NCI-H1417 treated with DMSO at 0.1 percent for 48 hours (cell line): ENCODE measurements at places on chromosomes 7 and 10.

DNA sequence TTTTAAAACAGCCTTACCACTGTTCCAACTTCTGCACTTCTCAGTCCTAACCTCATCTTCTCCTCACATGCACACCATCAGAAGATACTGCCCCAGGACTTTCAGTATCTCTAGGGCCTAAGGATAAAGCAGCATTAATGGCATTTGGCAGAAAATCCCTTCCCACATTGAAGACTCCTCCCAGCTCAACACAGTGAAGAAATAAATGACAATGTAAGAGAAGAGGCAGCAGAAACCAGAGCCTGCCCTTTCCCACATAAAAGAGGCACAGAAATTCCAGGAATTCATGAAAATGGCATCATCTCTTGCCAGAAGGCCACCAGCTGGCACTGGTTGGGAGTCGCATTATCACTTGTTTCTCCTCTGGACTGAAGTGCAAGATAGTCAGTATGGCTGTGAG, 3.7 kb downstream of the GCC1 start:
- no peak for DNase-seq

DNA sequence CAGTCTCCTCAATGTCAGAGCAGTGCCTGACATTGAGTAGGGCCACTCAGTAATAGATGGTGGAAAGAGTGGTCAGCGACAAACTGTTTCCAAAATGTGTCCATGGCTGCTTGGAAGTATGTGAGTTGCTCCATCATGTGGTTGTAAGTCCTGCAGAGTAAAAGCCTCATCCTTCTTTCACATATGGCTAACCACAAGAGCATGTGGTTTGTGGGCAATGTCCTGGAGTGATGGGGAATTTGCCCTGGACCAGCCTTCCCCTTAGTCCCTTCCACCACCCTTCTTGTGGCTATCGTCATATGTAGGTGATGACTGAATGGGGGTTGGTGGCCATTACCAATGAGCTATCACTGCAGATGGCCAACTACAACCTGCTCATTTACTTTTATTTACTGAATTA, 33.0 kb upstream of the PLXNA4 start:
- DNase-seq, result no peak

DNA sequence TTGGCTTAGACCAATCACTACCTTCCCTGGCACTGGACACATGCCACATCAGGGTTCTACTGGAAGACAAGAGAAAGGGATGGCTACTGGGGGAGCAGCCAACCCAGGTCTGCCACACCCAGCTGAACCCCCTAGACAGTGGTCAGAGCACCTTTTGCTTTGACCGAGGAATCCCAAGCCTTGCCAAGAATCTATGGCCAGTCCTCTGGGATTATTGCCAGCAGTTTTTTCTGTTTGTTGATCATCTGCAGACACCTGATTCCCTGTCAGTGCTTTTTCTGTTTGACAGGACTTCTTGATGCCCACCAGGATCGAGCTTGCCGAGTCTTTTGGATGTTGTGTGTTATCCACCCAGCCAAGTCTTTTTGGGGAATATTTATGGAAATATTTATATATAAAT, 476.2 kb upstream of the GALNT17 start:
- DNase-seq, result no peak

GRCh38 chr10:119116326-119116951, 12.5 kb downstream of the DENND10 start:
- DNase-seq, result no peak

GRCh38 chr10:71838264-71839211, 12.5 kb downstream of the PSAP start:
- DNase-seq, result no peak

DNA sequence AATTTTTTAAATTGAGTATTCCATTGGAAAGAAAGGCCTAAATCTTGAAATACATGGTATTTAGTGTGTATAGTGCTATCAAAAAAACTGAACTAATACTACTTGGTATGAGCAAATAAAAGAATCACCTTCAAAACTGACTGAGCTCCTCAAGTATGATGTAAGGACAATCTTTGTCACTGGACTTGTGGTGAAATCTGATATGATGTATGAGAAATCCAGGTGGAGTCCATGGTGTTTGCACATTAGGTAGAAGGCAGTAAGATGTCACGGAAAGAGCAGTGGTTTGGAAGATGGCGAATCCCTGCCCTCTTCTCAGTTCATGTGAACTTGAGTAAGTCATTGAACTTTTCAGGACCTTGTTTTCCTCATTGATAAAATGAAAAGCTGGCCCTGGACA, 62.1 kb upstream of the COL1A2 start:
- no peak for DNase-seq

GRCh38 chr7:134371536-134371935, 54.8 kb upstream of the SLC35B4 start:
- DNase-seq, result no peak

DNA sequence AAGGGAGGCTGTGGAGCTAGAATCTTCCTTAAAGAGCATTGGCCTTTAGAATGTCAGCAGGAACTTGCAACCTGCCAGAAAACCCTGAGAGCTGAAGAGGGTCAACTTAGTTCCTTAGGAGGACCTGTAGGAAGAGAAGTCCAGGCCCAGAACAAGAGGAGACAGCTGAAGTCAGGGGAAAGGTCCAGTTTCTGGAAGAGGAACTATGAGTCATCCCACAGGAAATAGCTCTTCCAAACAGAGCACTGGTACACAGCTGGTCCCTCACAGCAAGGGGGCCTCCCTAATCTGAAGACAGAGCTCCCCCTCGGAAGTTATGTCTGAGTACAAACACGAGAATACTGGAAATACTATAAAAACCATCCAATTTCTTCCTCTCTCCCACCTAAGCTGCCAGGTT, 98.9 kb downstream of the HERPUD2 start:
- DNase-seq, result no peak

GRCh38 chr10:71632200-71632820, 87.3 kb downstream of the C10orf105 start:
- no peak for DNase-seq

DNA sequence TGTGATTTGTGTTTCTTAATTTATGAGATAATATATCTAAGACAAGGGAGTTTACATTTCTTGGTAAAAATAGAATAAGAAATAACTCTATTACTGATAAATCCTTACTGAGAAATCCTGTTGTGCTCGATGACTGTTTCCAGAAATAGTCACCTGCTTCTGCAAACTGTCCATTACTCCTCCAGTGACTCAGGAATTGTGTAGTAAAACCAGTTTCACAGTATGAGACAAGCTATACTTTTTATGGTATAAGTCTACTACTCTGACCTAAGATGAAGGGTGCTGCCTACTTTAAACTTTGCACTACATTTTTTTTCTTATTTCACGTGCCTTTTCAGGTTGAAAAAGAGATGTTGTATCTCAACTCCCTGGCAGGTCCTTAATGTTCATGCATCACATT, 6.8 kb upstream of the ANKRD22 start:
- no peak for DNase-seq

- DNase-seq, result no peak
Measured at GRCh38 chr10:114973306-114973705, 35.3 kb downstream of the TRUB1 start.

DNA sequence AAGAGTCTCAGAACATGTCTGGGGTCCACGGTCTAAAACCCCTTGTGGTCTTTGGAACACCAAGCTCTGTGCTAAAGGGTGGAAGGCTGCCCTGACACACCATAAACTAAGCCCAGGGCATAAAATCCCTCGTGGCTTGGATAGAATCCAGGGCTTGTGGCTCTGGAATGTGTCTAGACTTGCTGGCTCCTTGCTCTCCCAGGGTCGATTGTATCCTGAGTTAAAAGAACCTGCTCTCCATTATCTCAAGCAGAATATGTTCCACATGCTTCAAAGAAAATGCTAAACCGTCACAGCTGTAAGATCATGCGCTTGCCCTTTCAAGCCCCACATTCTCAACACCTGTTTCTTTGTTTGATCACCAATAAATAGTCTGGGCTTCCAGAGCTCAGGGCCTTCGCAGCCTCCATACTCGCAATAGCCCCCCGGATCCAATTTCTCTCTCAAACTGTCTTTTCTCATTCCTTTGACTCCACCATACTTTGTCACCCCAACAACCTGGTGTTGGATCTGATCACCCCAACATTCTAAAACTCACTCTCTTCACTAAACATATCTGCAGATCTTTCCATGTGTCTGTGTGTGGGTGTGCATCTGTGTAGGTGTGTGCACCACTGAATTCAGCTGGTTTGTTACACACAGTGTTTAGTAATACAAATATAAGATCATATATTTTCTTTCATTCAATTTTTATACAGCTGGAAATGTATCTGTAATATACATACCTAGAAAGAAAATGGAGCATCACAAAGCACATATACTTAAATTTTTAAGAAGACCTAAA, 238.5 kb downstream of the ZMYND11 start:
- no peak for DNase-seq

DNA sequence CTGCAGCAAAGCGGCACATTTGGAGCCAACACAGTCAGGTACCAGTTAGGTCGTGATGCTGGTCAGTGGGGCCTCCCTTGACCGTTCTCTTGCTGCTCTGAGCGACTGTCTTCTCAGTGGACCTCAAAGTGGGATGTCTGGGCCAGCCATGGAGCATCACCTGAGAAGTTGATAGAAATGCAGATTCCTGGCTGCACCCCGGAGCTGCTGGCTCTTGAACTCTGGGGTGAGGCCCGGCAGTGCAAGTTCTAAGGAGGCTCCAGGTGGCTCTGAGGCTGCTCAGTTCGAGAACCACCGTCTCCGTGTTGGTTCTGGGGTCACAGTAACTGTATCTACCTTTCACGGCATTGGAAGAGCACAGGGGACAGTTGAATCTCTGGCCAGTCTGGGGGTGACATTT, 147.5 kb downstream of the WDR37 start:
- no peak for DNase-seq

DNA sequence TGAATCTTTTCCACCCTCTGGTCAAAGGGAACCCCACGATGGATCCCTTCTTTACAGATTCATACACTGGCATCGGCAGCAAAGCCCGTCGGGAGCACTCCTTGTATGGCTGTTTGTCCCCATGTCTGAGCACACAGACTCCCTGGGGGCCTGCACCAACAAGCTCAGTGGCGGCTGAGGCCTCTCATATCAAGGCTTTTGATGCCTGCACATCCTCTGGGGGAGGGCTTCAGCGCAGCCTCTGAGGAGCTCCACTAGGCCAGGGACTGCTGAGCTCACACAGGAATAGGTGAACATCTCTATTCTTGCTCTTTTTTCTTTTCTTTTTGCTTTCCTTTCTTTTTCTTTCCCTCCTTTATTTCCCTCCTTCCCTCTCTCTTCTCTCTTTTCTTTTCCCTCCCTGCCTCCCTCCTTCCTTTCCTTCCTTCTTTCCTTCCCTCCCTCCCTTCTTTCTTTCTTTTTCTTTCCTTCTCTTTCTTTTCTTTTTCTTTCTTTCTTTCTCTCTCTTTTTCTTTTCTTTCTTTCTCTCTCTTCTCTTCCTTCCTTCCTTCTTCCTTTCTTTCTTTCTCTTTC, 174.6 kb downstream of the CCDC3 start:
- no peak for DNase-seq

DNA sequence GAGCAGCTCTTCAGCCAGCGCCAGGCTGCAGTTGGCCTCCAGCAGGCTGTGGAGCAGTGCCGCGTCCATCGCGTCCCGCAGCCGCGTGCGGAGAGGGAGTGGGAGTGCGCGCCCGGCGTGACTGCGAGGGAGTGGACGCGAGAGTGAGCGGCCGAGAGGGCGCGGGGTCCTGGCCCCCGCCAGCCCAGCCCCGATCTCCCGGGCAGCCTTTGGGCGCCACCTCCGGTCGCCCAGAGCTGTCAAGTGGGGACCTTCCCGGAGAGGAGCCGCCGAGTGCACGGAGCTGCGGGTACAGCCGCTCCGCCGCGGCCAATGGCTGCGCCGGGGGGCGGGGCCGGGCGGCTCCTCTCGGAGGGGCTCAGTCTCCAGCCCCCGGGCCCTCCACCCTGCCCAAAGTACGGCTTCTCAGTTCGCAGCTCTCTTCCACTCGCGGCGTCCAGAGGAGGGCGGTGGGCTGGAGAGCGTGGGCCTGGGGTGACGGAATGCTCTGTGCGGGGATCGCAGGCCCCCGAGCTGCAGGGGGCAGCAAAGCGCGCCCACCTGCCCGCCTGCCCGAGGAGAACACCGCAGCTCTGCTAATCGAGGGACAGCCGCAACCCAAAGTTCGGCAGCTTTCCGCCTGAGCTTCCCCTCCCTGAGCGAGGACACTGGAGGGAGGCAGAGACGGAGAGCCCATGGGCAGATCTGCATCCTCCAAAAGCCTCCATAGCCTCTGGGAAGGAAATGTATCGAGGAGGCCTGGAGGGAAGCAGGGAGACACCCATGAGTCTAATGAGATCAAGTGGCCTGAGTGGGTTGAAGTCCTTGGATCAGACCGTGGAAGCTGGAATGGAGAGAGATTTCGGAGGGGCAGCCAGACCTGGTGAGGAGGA, at the start of gene CRHR2:
Gene CRHR2, minus strand, starts transcription at position 245 of the 872 bp plus-strand sequence. Its CDS starts 176 bp downstream, at position 69.
- DNase-seq, result no peak

GRCh38 chr10:1116051-1116450, 59.9 kb downstream of the WDR37 start:
- DNase-seq, result no peak
